Cortex of kidney (tissue), 1 donor: ENCODE measurements at places on chromosomes 1 and 21.

- no peak for DNase-seq
Observed at GRCh38 chr1:170790651-170791071, 126.7 kb downstream of the PRRX1 start.

DNA sequence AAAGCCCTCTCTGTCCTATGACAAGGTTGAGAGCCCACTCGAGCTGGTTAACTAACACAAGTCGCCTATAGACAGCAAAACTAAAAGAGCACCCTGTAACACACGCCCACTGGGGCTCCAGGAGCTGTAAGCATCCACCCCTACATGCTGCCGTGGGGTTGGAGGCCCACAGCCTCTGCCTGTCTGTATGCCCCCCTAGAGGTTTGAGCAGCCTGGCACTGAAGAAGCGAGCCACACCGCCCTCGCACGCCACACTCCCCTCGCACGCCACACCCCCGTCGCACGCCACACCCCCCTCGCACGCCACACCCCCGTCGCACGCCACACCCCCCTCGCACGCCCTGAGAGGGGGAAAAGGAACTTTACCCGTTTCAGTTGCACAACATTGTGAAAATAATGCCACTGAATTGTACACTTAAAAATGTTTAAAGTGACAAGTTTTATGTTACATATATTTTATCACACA lies 13.2 kb upstream of the HMGCL start:
- DNase-seq: no peak

- no peak for DNase-seq
Observed at GRCh38 chr1:154878371-154879037, 8.4 kb upstream of the KCNN3 start.

DNA sequence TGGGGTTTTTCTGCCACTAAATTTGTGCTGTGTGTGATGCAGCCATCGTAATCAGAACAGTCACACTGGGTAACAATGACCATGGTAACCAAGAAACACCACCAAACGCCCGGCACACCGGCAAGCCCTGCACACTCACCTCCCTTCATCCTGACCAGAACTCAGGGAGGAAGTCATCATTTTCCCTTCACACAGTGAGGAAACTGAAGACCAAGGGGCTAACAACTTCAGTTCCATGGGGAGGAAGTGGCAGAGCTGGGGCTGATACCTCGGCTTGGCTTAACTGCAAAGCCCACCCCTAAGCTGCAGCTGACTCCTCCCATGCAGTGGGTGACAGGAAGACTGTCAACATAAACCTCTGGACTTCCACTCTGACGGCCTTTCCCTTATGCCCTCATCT lies 69.3 kb upstream of the BCAR3 start:
- no peak for DNase-seq

DNA sequence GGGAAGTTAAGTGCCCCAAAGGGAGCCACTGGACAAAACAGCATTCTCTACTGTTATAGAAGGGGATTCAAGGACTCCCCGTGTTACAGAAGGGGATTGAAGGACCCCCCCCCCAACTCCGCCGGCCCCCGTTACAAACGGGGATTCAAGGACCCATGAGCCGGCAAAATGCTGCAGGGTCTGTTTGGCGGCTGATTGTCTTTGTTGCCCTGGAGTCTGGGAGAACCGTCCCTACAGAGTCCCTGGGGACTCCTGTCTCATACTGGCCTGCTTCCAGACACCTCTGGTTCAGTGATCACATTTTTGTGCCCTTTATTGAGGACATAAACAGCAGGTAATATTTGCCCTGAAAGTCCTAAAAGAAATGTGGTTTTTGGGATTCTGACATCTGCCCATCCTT lies 96.4 kb downstream of the SYF2 start:
- DNase-seq: no peak

- no peak for DNase-seq
Observed at GRCh38 chr1:63294803-63295594, 27.4 kb upstream of the FOXD3 start.
